ENCODE measurements at places on chromosomes 13 and 19. TPM values are rescaled to one million over a fixed set of nuclear protein-coding genes. Genes with fewer than 3 reads are reported as not detected.
A peak's percentile ranks its signal among the peaks of the same experiment; 100 is the strongest.

Gene ZNF490
- total RNA-seq: 17.1 TPM

- DNase-seq: no peak
These were observed 10.5 kb downstream of the NAXD start for GRCh38 chr13:110625771-110626321.

- DNase-seq: no peak
These were observed 15.6 kb upstream of the FBXO17 start for GRCh38 chr19:38990949-38991697.

DNA sequence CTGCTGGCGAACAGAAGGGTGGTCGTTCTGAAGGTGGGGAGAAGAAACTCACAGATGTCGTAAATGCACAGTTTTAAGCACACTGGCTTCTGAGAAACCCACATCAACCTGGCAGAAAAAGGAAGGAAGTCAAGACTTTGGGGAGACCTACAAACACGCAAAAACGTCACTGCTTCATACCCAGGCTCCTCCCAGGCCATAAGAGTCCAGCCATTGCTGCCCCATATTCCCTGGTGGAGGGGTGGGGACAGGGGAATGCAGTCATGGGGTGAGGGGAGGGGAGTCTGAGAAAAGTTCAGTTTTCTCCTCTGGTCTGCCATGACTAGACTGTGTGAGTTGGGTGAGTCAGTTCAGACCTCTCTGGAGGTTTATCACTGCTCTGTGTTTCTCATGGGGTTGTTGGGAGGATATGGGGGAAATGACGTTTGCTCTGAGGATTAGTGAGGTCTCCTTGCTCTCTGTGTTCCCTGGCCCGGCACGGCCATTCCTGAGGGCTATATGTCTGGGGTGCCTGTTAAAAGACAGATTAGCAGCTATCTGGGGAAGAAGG is 139.0 kb downstream of the FLT1 start:
- peak; percentile 17 for DNase-seq

DNA sequence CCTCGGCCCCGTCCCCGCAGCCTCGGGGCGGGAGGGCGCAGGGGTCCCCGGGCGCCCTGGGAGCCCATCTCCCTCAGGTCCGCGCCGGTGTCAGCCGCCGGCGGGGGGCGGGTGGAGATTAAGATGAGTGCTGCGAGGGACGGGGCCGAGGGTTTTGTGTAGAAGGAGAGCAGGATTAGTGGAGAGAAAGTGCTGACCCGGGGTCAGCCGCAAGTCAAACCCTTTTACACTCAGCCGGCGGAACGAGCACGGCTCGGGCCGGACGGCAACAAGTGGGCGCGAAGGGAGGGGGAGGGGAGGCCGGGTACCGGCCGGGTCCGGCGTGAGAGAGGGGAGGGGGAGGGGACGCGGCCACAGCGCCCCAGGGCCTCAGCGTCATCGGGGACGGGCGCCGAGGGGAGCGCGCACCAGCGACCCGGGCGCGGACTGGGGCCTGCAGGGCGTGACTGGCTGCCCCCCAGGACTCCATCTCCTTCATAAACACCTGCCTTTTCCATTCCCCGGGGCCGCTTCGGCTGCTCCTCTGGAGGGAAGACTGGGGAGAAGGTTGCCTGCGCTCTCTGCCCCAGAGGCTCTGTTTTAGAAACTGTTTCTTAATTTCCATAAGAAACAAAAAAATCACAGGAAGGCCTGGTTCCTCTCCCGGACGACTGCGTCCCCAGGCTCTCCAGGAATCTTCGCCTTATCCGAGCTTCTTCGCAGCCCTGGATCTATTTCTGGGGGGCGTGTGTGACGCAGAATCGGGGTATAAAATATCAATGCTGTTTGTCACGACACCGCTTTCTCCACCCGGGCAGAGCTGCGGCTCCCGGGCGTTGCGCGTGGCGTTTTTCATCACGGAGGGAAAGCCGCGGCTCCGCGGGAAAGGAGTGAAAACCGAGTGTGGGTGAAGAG is 6.5 kb downstream of the SOX1 start:
- no peak for DNase-seq

Data from activated CD4-positive, alpha-beta memory T cell treated with anti-CD3 and anti-CD28 coated beads, Interleukin-2, amount 10 ng/mL, durations not matched to agents 7 days and 5 days (primary cell).